ENCODE measurements at places on chromosomes 4 and X. TPM values are rescaled to one million over a fixed set of nuclear protein-coding genes. Genes with fewer than 3 reads are reported as not detected.

- DNase-seq: peak; percentile 12
These were observed 118.0 kb upstream of the WDFY3 start for GRCh38 chr4:85084371-85085094.

LEF1 gene
- not detected for total RNA-seq

- DNase-seq: no peak
These were observed 50.4 kb downstream of the MID1 start for GRCh38 chrX:10569946-10570345.

DNA sequence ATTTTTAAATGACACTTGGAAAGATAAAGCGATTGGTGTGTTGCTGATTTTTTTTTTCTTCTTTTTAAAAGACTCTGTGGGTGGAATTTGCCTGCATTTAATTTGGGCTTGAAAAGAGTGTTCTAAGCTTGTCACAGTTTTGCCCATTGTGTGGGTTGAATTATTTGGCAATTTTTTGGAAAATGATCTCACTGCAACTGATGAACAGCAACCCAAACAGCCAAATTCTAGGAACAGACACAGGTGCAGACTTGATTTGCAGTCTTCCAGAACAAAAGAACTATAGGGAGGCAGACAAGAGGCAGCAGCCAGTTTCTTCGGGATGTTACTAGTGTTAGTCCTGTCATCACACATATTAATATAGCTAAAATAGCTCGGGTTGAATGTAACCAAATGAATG, 40.5 kb downstream of the CASP6 start:
- DNase-seq: no peak

- no peak for DNase-seq
These were observed 581.6 kb upstream of the DIAPH2 start for GRCh38 chrX:96102997-96103396.

DNA sequence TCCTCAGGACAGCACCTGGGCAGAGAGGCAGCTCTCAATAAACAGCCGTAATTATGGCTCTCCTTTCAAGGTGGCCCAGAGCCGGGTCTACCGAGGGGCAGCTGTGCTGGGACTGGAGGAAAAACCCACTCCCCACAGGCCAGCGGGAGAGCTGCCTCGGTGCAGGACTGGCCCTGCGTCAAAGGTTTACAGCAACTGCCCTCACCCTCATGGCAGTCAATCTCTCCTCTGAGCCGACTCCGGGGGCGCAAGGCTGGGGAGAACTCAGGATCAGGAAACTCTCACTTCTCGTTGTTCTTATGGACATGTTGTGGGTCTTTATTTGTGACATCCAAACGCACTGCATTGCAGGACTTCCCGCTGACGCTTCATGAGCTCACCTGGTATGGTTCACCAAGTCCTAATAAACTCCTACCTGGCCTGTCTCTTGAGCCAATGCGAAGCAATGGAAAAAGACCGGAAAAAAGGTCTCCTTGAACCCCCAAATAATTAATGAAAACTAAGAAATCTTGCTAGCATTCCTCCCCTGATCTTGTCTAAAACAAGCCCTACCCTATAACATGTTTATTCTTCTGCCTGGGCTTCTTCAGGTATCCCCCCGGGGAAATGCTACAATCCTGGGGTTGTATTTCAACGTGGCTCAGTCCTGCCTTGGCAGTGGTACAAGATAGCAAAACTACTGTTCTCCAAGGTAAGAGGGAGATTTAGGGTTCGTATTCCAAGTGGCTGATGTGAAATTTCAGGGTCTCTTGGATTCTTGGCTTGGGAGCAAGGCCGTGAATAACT, 50.1 kb upstream of the CDKN2AIP start:
- no peak for DNase-seq

GRCh38 chr4:80154545-80154933, 42.8 kb upstream of the PRDM8 start:
- DNase-seq: no peak

UGT2B10 gene
- not detected for total RNA-seq

DNA sequence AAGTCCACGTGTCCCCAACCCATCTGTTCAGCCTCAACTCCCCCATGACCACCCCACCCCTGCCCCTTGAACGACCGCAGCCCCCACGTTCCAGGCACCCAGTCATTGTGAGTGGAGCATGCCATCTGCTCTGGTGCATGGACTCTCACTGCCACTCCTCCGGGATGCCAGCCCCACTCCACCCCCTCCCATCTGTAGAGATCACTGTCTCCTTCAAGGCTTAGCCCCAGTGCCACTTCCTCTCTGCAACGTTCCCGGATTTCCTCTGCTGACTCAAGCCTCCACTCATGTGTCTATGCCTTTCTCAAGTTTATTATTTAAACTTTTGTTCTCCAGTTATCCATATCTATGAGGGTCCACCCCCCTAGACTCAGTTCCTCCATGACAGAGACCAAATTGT, 54.0 kb downstream of the MAML3 start:
- DNase-seq: no peak

DNA sequence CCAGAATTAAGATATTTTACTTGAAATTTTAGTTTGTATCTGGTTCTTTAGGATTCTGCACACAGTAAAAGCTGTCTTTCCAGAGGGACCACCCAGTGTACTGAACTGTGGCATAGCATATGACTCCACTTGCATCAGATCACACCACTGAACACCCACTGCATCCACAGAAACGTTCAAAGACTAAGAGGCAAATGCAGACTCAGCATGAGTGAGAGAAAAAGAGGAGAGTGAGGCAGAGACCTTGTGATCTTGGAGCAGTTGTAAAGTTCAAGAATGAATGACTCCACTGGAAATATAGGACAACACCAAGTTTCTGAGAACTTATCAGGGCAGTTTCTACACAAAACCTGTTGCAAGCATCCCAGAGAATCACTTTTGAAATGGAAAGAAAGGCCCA, 20.8 kb downstream of the PRDM5 start:
- no peak for DNase-seq

- DNase-seq: peak; percentile 40
These were observed 23.7 kb upstream of the FAM47B start for GRCh38 chrX:34918856-34919255.

RBMXL3 gene
- not detected for total RNA-seq

GRCh38 chrX:24334461-24334860, 20.6 kb upstream of the SUPT20HL2 start:
- DNase-seq: peak; percentile 30

TMPRSS11A gene
- total RNA-seq: not detected

DNA sequence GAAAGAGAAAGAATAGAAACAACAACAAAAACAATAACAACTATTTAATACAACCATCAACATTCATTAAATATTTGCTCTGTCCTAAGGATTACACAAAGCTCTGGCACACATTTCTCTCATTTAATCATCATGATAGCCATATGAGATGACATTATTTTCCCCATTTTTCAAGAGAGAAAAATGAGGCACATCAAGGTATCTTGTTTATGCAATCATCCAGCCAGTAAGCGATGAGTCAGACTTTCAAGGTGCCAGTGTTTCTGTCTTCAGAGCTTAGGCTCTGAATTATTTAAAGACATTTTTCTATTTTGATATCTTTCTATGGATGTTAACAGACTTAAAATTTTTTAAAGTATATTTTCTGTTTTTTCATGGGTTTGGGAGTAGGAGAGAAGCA, 541.8 kb upstream of the SMIM31 start:
- DNase-seq: peak; percentile 31

DNA sequence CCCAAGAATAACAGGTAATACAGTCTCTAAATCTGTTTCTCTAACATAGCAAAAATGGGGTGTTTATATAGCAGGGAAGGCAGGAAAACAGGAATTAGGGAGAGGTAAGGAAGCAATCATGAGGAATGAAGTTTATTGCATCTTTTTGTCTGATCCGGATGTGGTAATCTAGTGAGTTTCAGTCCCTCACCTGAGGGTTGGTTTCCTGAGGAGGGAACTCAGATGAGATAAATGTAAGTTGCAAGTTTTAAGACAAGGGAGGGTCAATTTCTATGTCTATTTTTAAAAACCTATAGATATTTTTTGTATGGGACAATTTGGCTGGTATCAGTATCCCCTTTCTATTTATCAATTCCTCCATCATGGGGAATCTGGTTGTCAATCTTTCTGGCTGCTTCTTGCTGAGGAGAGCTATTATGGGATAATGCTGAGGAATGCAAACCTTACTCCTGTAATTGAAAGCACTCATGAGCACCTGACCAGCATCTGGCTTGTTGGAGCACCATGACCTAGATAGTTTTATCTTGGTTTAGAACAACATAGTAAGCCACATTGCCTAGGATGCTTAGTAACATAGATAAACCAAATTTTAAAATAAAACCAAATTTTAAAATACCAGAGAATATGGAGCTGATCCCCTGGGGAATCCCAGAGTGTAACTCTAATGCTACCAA, 130.1 kb downstream of the ADAM29 start:
- no peak for DNase-seq

- no peak for DNase-seq
These were observed 44.6 kb upstream of the KLHL34 start for GRCh38 chrX:21702725-21703124.

DNA sequence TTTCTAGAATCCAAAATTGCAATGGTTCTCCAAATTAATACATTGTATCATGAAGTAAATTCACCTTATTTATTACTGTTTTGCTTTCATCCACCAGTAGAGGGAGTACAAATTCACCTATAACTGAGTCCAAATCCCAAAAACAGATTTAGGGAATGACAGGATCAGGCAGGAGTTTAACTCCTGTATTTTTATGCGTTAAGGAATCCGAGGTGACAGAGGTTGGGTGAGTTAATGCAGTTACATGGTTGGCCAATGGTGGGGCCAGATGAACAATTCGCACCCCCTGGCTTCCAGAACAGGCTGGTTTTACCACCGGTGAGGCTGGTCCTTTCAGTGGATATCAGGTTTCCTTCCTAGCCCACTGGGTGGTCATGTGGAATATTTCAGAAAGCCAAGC, 82.4 kb downstream of the MTNR1A start:
- peak; percentile 7 for DNase-seq

- DNase-seq: no peak
These were observed 31.7 kb downstream of the RNF175 start for GRCh38 chr4:153728151-153728550.

ARHGAP24 gene
- 0.67 TPM for total RNA-seq

DNA sequence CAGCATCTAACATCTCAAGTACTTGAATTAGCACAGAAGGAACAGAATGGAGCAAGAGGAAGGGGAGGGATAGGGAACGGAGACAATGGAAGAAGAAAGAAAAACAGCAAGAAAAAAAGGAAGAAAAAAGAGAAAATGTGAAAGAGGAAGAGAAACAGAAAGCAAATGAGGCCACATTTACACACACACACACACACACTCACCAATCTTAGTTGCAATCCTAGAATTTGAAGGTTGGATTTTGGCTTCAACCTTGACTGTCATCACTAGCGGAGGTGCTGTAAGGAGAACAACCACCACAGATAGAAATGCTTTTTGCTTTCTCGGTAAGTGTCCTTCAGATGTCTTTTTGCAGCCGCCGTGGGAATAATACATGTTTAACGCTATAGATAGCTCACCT, 327.1 kb upstream of the NWD2 start:
- DNase-seq: no peak

GRCh38 chr4:30870513-30870912, 150.3 kb downstream of the PCDH7 start:
- no peak for DNase-seq

EMD gene
- 32.0 TPM for total RNA-seq

DNA sequence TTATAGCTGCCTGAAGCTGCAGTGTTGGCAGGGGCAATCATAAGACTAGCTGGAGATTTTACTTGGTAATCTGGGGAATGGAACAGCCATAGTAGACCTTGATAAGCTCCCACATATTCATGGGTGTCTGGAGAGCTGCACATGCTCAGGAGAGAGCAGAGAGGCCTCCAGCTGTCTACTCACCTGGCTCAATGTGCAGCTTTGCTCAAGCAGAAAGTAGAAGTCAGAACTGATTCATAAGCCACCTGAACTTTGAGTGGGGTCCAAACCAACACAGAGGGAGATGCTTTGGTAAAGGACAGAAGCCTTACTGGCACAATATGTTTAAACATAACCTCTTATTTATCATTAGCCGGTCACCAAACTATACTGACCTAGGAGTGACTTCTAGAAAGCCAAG, 54.4 kb downstream of the KDM6A start:
- DNase-seq: no peak

GRCh38 chrX:1661048-1661921, 46.4 kb downstream of the ASMT start:
- no peak for DNase-seq

GC gene
- not detected for total RNA-seq

CENPVL3 gene
- total RNA-seq: not detected

DNA sequence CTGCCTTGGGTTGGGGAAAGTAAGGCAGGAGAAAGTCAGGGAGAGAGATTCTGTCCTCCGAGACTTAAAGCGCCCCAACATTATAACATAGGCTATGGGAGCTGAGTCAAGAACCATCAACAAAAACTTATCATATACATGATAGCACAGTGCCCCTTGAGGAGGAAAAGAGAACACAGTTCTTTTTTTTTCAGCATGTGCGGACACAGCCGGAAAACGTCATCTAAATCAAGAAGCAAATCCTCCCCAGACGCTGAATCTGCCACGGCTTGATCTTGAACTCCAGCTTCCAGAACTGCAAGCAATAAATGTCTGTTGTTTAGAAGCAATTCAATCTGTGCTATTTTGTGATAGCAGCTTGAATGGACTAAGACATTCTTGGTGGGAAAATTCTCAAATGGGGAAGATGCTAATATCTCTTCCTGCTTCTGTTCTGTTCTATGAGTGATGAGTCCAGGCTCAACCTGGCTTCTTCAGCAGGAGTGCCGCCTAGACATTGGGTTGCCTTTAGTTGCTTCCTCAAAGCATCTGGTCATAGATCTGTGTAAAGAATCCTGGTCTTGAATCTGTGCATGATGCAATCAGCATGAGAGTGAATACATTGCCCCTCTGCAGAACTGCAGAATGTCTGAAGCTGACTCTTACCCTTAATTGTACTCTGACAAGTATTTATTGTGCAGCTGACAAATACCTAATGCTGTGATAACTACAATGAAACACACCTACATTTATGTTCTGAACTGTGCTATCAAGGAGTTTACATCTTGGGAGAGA, 549.8 kb upstream of the PRKX start:
- DNase-seq: no peak

DNA sequence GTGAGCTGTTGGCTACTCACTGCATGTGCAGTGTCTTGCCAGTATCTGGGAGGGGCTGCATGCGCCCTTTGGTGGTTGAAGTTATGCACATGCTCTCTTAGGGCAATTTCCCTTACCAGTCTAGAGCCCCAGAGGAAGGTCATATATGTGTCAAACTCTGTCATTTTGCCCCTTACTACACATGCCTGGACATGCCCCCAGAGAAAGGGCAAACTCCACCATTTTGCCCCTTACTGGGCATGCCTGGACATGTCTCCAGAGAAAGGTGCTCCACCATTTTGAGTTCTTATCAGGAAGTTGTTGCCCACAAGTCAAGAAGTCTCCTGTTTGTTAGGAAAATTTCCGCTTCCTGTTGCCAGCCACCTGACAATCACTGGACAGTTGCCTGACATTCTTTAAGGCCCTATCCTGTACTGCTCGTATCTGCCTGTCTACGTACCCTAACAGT, 56.4 kb upstream of the PLAC8 start:
- no peak for DNase-seq

DNA sequence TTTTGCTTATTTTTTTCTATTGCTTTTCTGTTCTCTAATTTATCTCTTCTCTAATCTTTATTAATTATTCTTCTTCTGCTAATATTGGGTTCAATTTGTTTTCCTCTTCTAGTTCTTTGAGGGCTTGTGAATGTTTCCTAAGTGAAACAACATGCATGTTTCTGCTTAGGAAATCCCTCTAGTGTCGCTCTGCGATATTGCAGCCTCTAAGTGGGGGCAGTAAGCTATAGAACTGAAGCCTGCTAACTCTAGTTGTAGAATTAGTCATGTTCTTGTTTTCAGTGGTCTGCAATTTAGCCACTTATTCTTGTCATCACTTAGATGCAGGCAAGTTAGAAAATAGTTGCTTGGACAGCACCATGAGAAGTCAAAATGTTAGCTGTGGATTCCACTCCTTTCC, 222.6 kb downstream of the SPIN4 start:
- DNase-seq: no peak
